Nucleus accumbens (tissue), 56 donors: ENCODE measurements at places on chromosomes 6 and 20.

DNA sequence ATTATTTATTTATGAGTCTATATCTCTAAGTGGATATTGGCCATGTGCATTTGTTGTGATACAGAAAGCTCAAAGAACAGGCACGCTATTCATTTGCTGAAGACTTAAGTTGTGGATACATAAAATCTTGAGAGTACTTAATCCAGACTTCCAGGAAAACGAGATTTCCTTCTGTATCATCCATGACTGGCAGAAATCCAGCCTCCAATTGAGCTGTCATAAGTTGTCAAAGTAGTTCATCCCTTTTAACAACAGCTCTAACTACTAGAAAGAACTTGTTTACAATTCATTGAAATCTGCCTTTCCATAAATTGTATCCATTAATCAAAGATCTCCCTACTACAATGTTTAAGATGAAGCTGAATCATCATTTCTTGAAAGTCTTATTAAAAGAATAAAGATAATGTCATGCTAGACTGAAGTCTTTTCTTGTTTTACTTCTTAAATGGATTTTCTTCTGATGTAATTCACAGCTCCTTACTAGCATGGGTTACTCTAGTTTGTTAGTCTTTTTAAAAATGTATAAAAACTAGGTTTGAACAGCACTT is 447.3 kb upstream of the CITED2 start:
- no peak for DNase-seq

DNA sequence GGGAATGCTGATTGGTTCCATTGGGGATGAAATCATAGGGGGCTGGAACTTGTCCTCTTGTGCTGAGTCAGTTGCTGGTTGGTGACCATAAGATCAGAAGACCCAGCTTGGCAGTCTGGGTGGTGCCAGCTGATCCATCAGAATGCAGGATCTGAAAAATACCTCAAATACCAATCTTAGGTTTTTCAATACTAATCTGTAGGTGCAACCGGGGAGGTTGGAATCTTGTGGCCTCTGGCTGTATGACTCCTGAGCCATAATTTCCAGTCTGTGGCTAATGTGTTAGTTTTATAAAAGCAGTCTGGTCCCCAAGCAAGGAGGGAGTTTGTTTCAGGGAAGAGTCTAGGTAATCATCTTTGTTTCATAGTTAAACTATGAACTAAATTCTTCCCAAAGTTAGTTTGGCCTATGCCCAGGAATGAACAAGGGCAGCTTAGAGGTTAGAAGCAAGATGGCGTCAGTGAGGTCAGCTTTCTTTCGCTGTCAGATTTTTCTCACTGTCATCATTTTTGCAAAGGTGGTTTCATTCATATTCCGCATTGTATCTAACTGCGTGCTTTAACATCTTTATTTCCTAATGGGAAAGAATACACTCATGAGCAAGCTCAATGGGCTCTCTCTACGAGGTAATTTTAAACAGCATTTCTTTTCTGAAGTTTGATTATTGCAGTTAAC is 2.0 kb downstream of the ARMH2 start:
- DNase-seq = no peak

DNA sequence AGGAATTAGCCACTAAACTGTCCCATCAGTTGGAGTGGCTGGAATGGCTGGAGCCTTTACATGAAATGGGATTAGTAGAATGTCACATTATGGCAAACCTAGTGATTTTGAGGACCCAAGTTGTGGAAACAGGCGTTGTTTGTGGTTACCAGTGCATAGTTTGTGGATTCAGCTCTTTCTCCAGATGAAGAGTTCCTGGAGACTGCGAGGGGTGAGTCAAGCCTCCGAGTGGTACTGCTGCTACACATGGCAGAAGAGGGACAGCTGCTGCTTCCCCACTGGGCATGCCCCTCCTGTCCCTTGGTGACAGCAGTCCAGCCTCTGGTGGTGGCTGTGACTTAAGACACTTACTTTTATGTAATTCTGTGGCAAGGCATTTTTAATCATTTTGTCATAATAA is 94.2 kb upstream of the SCP2D1 start:
- no peak for DNase-seq

GRCh38 chr6:89925826-89926225 is 31.6 kb downstream of the GJA10 start:
- no peak for DNase-seq

GRCh38 chr20:54347166-54347833 is 128.1 kb upstream of the DOK5 start:
- no peak for DNase-seq

DNA sequence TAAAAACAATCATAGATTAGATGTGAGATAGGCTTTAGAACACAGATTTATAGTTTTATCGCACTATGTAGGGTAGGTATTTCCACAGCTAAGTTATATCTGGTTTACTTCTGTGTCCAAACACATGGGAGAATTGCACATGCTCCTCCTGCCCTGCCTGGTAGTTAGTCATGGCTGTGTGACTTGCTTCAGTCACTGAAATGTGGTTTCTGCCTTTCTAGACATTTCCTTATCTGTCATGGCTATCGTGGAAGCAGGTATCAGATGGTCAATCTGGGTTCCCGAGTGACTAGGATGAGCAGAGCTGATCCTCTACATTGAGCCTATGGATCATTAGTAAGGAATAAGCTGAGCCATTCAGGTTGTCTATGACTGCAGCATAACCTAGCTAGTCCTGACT is 117.8 kb upstream of the GMDS start:
- DNase-seq = no peak

- no peak for DNase-seq
Observed at GRCh38 chr20:18857640-18858039, 44.1 kb downstream of the SCP2D1 start.

DNA sequence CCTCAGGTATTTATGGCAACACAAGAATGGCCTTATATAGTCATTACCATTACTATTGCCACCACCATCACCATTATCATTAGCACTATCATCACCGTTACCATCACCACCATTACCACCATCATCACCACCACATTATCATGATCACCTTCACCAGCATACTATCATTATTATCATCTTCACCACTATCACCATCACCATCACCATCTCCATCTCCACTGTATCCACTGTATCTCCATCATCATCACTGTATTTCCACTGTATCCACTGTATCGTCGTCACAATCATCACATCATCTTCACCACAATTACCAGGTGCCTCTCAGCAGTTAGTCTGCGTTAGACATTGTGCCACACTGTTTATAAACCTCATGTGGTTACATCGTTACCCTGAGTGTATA is 45.3 kb downstream of the GGTLC1 start:
- DNase-seq = no peak

GRCh38 chr20:30168025-30168799 is 1089.3 kb upstream of the DEFB115 start:
- no peak for DNase-seq

GRCh38 chr6:33313105-33313708 is 671 bp downstream of the TAPBP start:
- no peak for DNase-seq

DNA sequence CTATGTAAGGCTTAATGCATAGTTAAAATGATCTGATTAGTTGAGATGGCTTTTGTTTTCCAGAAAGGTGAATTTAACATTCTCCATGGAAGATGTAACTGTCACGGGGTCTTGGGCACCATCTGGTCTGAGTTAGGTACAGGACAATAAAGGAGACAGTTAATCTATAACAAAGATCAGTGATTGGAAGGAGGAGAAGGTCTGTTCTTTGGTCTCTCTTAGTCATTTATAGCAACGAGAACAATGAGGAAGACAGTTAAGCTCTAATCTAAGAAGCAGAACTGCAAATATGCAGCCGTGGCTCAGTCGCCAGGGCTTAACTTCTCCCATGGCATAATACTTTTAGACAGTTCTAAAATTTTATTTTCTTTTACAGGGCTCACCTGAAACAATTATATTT is 405.5 kb upstream of the SULF2 start:
- DNase-seq = no peak

DNA sequence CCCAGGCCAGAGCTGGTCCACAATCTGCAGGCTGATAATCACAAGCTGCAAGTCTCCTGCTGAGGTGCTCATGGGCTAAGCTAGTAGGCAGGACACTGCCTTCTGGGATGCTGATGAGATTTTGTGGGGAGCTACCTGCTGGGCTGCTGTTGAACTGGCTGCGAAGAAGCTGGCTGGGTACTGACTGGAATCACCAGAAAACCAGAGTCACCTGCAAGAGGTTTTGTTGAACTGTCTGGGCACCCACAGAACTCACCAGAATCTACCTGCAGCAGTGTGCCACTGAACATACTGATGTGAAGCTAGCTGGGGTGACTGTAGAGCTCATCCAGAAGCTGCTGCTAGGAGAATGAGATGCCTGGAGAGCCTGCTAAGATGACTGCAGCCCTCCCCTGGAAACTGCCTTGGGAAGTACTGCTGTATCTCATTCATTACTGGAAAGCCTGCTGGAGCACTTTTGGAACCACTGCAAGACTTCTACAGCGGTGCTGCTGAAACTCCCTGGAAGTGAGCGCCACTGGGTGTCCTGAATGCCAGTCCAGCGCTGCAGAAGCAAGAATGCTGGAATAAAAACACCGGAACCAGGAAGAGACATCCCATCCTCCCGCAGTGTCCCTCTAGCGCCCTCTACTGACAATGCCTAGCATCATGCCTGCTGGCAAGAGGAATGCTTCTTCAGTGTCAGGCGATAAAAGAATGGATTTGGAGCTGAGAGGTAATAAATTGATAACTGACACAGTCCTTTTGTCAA is 64.9 kb upstream of the ARHGAP18 start:
- DNase-seq = peak; percentile 67

GRCh38 chr20:9025011-9025410 is 43.9 kb upstream of the PLCB4 start:
- DNase-seq = no peak

DNA sequence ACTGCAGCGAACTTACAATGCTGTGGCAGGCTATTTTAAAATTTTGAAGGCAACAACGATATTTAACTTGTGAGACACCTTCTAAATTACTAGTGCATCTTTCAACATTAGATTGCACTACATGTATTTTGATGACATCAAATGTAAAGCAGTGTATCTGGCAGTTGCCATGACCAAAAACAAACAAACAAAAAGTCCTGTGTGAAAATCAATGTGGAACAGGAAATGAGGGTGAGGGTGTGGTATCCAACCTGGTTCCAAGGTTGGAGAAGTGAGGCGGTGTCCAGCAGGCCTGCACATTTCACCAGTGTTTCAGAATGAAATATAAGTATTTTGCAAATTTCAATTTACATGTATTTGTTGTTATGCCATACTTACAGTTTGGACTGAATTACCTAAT is 112.0 kb downstream of the LAMP5 start:
- no peak for DNase-seq

DNA sequence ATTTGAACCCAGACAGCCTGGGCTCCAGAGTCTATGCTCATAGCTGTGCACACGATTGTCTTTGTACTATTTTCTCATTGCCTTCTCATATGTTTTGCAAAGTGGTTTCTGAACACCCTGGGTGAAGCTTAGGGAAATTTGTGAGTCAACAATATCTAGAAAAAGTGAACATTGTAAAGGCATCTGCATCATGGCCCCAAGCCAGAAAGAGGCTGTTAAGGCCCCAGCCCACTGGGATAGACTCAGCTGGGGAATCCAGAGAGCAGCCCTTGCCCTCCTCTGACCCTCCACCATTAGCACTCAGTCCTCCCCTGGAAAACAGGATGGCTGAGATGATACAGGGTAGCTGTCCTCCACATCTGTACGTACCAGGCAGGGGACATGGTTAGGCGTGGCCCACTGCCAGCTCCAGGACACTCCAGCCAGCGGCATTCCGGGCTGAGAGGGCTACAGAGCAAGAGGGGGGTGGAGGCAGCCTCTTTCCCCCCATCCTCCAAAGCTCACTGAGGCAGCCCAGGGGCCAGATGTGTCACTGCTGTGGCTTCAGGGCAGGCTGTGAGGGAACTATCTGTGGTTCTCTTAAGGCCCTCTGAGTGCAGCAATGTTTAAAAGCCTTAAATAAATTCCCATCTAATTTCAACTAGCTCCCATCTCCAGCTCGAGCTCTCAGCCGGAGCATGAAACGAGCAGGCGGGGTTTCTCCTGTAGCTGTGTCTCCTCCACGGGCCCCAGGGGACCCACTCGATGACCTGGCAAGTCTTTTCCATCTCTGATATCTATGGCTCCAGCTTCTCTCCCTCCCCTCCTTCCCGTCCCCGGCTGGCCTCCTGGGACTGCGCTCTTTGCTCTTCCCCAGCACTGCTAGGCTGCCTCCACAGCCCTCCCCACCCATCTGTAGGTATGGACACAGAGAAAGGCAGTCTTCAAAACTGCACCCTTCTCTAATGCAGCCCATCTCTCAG is 209.4 kb upstream of the LRFN2 start:
- DNase-seq = no peak

DNA sequence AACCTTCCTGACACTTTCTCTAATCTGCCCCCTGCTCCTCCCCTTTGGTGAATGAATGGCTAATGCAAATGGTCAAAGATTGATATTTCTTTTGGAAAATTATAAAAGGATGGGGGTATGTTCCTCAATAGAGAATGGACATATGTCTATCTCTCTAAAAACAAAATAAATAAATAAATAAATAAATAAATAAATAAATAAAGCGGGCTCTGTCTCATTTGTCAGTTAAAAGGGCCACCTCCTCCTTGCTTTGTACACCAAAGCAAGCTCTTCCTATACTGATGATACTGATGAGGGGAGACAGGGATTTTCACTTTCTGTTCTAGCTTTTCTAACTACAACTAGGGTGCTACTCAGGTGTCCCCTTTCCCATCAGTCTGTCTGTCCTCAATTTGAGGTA is 135.5 kb upstream of the SPACA1 start:
- no peak for DNase-seq

DNA sequence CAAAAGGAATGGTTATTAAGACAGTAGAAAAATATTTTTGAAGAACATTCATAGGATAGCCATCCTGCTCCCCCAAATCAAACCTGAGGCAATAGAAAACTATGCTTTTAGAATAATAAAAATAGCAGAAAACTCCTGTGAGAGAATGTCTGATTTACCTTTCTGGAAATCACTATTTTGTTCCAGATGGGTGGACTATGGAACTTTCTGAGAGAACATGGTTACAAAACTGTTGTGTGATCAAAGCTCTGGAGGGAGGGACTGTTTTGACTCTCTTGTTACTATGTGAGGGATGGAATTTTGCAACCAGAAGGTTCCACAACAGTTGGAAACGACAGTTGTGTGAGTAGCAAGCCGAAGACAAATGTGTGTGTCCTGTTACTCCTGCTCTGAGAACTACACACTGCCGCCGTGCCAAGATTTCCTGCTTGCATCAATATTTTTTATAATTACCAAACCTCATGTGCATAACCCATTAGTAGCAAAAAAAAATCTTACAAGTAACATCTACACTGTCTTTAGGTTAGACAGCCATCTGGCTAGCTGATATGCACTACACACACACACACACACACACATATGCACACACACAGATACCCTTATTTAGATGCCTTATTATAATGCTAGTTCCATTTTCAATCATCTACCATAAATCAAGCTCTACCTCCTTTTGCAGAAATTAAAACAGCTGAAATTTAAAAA is 11.0 kb upstream of the HIVEP1 start:
- DNase-seq = no peak
